Lower lobe of right lung (tissue), 2 donors: ENCODE measurements at places on chromosomes 11 and 22. TPM values are rescaled to one million over a fixed set of nuclear protein-coding genes. Genes with fewer than 3 reads are reported as not detected.

Gene KCNE3
- total RNA-seq, result 34.9 TPM

DNA sequence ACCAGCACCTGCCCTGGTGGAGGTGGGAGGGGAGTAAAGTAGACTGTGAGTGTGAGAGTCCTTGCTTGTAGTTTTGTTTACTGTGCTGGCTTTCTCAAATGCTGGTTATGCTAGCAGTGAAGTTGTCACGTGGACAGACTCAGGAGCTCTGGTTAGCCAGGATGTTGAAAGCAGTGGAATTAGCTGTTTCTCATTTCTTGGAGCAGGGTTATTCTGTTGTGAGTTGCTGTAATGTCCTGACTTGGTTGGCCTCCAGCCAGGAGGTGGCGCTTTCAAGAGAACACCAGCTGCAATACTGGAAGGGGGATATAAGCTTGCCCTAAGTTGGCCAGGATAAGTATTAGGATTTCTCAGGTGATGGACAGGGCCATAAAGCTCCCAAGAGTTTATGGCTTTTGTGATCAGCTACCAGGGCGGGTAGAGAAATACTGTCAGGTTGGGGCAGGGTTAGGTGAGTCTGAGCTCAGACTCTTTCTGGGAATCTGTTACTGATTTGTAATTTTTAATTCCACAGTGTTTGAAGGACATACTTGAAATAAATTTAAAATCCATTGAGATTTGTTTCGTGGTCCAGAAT, 13.7 kb downstream of the CYP2D6 start:
- peak; percentile 67 for DNase-seq
- H3K4me1 ChIP-seq, result peaks cover 9% of the 10 kb centered on the region
- no peaks in the 10 kb centered on the region for H3K36me3 ChIP-seq

Gene IL10RA
- total RNA-seq, result 37.7 TPM

DNA sequence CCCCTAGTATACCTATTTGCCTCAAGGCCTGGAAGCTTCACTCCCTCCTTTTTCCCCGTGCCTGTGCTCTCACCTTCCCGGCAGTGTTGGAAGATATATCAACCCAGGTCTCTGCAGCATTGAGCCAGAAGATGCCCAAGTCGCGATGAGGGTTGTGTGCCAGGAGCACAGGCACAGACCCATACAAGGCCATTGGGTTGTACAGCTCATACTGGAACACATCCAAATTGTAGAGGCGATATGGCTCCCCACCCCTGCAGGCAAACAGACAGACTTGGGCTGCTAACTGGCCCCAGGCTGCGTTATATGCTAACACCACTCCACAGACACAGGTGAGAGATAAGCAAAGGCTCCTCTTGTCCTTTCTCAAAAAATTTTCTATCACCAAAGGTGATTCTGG, 10.7 kb upstream of the B3GAT3 start:
- H3K27ac ChIP-seq, result no peak overlapping the region
- no peak for DNase-seq
- no peaks in the 10 kb centered on the region for H3K27me3 ChIP-seq

DNA sequence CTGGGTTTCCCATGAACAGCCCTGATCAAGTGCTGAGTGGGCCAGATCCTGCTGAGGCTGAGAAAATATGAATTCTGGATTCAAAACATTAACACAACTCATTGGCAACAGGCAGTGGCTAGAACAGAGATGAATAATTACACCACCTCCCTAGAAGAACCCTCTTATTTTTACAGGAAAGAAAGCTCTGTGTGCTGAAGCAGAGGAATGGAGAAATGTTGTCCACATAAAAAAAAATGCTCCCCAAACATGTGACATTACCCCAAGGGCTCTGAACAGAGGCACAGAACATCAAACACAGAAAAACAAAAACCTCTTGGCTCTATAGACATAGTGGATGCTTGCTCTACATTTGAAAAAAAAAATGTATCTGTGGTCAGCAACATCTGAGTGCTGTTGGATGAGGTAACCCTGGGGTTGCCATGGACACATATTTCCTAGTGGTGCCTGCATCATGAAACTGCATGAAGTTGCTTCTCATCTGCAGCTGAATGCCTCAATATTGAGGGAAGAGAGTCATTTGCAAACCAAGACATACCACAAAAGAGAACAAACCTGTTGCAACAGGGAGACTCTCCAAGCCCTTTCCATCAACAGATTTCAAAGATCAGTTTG, 98.8 kb downstream of the SNX19 start:
- no peak for DNase-seq
- no peaks in the 10 kb centered on the region for H3K36me3 ChIP-seq
- no peaks in the 10 kb centered on the region for H3K4me1 ChIP-seq
- no peak overlapping the region for H3K4me3 ChIP-seq
- H3K27me3 ChIP-seq, result no peaks in the 10 kb centered on the region

Gene MRGPRF
- total RNA-seq, result 11.5 TPM

- no peaks in the 10 kb centered on the region for H3K27me3 ChIP-seq
- H3K4me3 ChIP-seq, result no peak overlapping the region
- no peak for DNase-seq
- H3K27ac ChIP-seq, result no peak overlapping the region
- no peaks in the 10 kb centered on the region for H3K4me1 ChIP-seq
Measured at GRCh38 chr11:19889531-19889930, 176.9 kb downstream of the NAV2 start.

GRCh38 chr11:126403022-126403581, 47.6 kb downstream of the ST3GAL4 start:
- H3K4me3 ChIP-seq, result no peak overlapping the region
- DNase-seq, result no peak
- peaks cover 14% of the 10 kb centered on the region for H3K36me3 ChIP-seq
- no peaks in the 10 kb centered on the region for H3K27me3 ChIP-seq
- H3K27ac ChIP-seq, result no peak overlapping the region

Gene RPS6KA4
- total RNA-seq, result 36.1 TPM

DNA sequence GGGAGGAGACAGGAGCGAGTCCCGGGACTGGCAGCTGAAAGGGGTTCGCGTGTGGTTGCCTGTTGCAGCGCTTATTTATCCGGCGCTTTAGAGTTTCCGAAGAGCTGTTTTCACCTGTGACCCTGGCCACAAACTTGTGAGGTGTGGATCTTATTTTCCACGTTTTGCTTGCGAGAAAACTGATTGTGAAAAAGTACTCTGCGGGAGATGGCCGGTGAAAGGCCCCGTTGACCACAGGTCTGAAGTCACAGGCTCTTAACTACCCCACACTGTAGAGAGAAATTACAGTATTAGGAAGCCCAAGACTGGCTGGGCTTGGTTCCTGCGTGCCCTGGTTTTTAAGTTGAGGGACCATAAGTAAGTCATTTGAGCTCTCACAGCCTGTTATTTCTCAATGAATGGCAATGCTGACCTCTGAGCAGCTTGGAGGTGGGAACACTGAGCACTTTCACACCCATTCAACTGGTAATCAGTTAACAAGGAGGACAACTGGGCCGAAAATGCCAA, 379 bp upstream of the RAB38 start:
- H3K4me1 ChIP-seq, result peaks cover 4% of the 10 kb centered on the region
- peak overlapping the region; percentile 65 for H3K4me3 ChIP-seq
- no peaks in the 10 kb centered on the region for H3K27me3 ChIP-seq
- no peaks in the 10 kb centered on the region for H3K36me3 ChIP-seq

- DNase-seq, result no peak
- H3K4me1 ChIP-seq, result peaks cover 21% of the 10 kb centered on the region
- H3K36me3 ChIP-seq, result peaks cover 34% of the 10 kb centered on the region
Measured at GRCh38 chr11:65103476-65103875, 7.5 kb downstream of the VPS51 start.
